ENCODE measurements at places on chromosomes 7 and 10. TPM values are rescaled to one million over a fixed set of nuclear protein-coding genes. Genes with fewer than 3 reads are reported as not detected.

- H3K27me3 ChIP-seq, result no peaks in the 10 kb centered on the region
- no peak overlapping the region for H3K27ac ChIP-seq
- no peaks in the 10 kb centered on the region for H3K4me1 ChIP-seq
- H3K36me3 ChIP-seq, result no peaks in the 10 kb centered on the region
Measured at GRCh38 chr7:45919231-45919784, 1.8 kb downstream of the IGFBP3 start.

DNA sequence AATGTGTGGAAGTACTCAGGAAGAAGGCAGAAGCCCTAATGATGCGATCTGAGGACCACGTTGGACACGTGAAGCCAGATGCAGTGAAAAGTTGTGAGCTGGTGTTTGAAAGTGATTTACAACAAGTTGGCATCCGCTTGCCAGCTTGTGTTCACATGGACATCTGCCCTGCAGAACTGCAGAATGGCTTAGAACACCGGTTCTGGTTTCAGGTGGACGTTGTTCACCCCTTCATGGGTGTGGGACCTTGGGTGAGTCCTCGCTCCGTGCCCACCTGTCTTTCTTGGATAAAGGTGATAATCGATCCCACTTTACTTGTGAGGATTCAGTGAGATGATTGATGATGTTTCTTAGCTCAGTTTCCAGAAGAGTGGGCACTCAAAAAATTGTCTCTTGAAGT lies 53.8 kb downstream of the CAMK1D start:
- no peak overlapping the region for H3K27ac ChIP-seq
- H3K4me1 ChIP-seq, result no peaks in the 10 kb centered on the region
- H3K27me3 ChIP-seq, result no peaks in the 10 kb centered on the region
- no peak overlapping the region for H3K4me3 ChIP-seq
- no peaks in the 10 kb centered on the region for H3K36me3 ChIP-seq
- no peak for DNase-seq

DNA sequence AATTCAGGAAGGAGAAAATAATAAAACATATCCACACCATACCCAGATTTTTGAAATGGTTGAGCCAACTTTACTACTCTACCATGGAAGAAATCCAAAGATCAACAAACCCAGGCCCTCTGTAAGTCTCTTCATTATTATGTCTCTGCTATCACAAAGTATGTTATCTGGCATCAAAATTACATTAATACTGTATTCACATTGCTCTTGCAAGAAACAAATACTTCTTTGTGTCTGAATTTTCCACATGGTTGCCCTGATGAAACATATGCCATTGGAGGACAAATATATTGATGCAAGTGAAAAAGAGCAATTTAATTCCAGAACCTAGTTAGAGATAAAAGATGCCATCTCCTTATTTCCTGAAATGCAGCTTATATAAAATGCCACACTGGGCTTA lies 204.0 kb downstream of the FZD1 start:
- H3K4me3 ChIP-seq, result no peak overlapping the region
- no peak for DNase-seq
- H3K36me3 ChIP-seq, result no peaks in the 10 kb centered on the region
- H3K4me1 ChIP-seq, result no peaks in the 10 kb centered on the region

DNA sequence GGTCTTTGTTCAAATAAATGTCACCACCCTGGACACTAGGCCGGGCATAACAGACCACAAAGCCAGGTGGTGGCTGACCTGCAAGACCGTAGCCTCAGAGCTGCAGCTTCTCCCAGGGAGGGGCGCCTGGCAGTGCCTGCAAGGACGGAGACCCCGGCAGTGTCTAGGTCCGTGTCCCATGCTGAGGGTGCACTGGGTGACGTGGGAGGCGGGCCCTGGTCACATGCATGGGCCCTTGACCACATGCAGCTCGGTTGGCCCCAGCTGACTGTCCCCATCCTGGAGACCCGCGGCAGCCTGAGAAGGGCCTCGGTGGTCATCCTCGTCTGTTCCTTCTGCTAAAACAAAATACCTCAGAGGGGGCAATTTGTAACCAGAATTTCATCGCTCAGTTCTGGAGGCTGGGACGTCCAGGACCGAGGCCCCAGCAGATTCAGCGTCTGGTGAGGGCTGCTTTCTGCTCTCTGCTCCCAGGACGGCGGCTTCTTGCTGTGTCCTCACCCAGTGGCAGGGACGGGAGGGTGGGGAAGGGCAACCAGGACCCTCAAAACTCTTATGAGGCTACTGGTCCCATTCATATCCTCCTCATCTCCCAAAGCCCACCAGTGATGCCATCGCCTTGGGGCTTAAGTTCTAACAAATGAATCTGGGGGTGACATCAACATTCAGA lies 36.8 kb downstream of the PWWP2B start:
- H3K4me3 ChIP-seq, result no peak overlapping the region
- no peak for DNase-seq
- H3K27ac ChIP-seq, result no peak overlapping the region
- no peaks in the 10 kb centered on the region for H3K4me1 ChIP-seq
- H3K36me3 ChIP-seq, result no peaks in the 10 kb centered on the region
- no peaks in the 10 kb centered on the region for H3K27me3 ChIP-seq

The SLC16A9 gene
- 1.2 TPM for total RNA-seq

The ADCYAP1R1 gene
- 4.1 TPM for total RNA-seq
